Osteocyte (in vitro differentiated cells): ENCODE measurements at places on chromosomes 2 and 18. TPM values are rescaled to one million over a fixed set of nuclear protein-coding genes. Genes with fewer than 3 reads are reported as not detected.

GRCh38 chr2:150609831-150610582 lies 122.5 kb upstream of the RND3 start:
- no peaks in the 10 kb centered on the region for H3K36me3 ChIP-seq
- no peak for DNase-seq
- H3K4me1 ChIP-seq = peaks cover 56% of the 10 kb centered on the region
- H3K4me3 ChIP-seq = no peak overlapping the region
- H3K27ac ChIP-seq = peak overlapping the region; percentile 53

- no peak for DNase-seq
- H3K36me3 ChIP-seq = no peaks in the 10 kb centered on the region
- peaks cover 25% of the 10 kb centered on the region for H3K27me3 ChIP-seq
- peaks cover 5% of the 10 kb centered on the region for H3K4me1 ChIP-seq
- H3K4me3 ChIP-seq = no peak overlapping the region
Measured at GRCh38 chr2:26809876-26810577, 24.2 kb downstream of the CENPA start.

DNA sequence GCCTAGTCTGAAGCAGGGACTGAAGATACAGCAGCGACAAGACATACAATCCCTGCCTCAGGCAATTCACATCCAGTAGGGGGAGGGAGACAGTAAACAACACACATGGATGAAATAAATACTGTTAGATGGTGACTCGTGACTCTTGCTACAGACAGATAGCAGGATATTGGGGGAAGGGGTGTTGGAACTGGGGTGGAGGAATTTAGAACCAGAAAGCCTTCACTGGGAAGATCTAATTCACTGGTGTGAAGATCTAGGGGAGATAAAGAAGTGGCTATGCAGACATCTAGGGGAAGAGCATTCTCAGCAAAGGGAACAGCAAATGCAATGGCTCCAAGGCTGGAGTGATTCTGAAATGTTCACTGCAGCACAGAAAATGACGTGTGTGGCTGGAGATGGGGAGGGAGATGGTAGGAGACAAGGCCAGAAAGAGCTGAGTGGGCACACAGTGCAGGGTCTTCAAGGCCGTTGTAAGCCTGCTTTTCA lies 52.6 kb upstream of the TMEM163 start:
- H3K27me3 ChIP-seq = peaks cover 2% of the 10 kb centered on the region
- H3K27ac ChIP-seq = no peak overlapping the region
- no peak overlapping the region for H3K4me3 ChIP-seq
- H3K4me1 ChIP-seq = no peaks in the 10 kb centered on the region

GRCh38 chr2:141699573-141699972 lies 431.2 kb downstream of the LRP1B start:
- no peaks in the 10 kb centered on the region for H3K36me3 ChIP-seq
- no peaks in the 10 kb centered on the region for H3K27me3 ChIP-seq
- H3K27ac ChIP-seq = no peak overlapping the region
- H3K4me1 ChIP-seq = peaks cover 5% of the 10 kb centered on the region
- H3K4me3 ChIP-seq = no peak overlapping the region
- DNase-seq = no peak

- no peaks in the 10 kb centered on the region for H3K36me3 ChIP-seq
- no peak overlapping the region for H3K4me3 ChIP-seq
- H3K4me1 ChIP-seq = peaks cover 48% of the 10 kb centered on the region
- DNase-seq = no peak
- no peaks in the 10 kb centered on the region for H3K27me3 ChIP-seq
Measured at GRCh38 chr2:10387033-10387432, 61.1 kb downstream of the ODC1 start.

- DNase-seq = no peak
- H3K4me3 ChIP-seq = no peak overlapping the region
- H3K27me3 ChIP-seq = no peaks in the 10 kb centered on the region
- no peak overlapping the region for H3K27ac ChIP-seq
- peaks cover 41% of the 10 kb centered on the region for H3K36me3 ChIP-seq
Measured at GRCh38 chr2:187485523-187485922, 37.5 kb upstream of the CALCRL start.

- no peaks in the 10 kb centered on the region for H3K36me3 ChIP-seq
- no peak overlapping the region for H3K4me3 ChIP-seq
- H3K4me1 ChIP-seq = no peaks in the 10 kb centered on the region
- H3K27me3 ChIP-seq = no peaks in the 10 kb centered on the region
- no peak overlapping the region for H3K27ac ChIP-seq
Measured at GRCh38 chr2:160813506-160813858, 319.9 kb upstream of the RBMS1 start.

DNA sequence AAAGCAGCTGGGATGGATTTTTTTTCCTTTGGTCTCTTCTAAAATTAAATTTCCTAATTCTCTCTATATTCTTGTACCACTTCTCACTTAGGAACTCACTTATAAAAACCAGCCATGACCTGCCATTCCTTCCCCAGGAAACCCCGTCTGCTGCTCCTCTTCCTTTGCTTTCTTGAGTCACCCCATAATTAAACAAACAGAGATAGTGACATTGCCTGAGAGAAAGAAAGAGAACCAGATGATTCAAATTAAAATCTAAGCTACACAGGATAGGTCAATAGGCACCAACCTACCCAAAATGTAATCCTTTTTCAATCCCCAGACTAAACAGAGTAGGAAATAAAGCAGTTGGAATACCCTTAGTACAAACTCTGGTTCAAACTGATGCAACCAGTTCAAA lies 9.7 kb downstream of the STK39 start:
- no peaks in the 10 kb centered on the region for H3K36me3 ChIP-seq
- no peak overlapping the region for H3K4me3 ChIP-seq
- no peak for DNase-seq
- H3K27me3 ChIP-seq = no peaks in the 10 kb centered on the region
- H3K4me1 ChIP-seq = peaks cover 33% of the 10 kb centered on the region

DNA sequence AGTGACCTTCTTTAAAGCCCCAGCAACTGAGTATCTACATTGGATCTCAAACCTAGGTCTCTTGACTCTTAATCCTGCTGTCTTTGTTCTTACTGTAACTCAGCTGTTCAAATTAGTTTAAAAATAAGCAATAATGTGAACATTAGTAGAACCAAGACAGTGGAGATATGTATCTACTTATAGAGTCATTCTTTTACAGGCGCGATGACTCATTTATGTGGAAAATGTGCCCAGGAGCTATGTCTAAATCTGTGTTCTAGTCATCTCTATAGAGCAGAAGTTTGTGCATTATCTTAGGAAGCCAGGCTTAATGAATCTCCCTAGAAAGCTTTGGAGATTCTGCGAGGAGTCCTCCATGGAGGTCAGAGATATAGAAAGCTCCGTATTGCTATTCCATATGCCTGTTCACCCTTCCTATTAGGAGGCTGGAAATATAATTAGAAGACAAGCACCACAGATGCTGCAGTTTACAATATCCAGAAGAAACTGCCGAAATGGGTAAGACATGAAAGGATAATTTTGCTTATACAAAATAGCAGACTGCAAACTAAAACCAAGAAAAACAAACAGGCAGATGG lies 211.6 kb downstream of the TRIB2 start:
- DNase-seq = no peak
- peak overlapping the region; percentile 50 for H3K27ac ChIP-seq
- peaks cover 37% of the 10 kb centered on the region for H3K4me1 ChIP-seq

DNA sequence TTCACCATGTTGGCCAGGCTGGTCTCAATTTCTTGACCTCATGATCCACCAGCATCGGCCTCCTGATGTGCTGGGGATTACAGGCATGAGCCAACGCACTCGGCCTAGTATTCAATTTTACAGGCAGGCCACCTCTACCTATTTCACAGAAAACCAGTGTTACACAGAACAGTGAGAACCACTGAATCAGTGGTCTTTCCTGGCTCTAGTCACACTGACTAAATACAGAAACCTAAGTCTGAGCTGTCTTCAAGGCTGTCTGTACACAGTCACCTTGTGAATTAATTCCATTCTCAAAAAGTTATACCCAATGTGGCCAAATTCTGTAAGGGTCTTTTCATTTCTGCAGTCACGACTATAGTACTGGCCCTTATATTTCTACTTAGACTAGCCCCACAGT lies 3.5 kb downstream of the RNF149 start:
- H3K4me1 ChIP-seq = peaks cover 43% of the 10 kb centered on the region
- peaks cover 2% of the 10 kb centered on the region for H3K36me3 ChIP-seq
- no peaks in the 10 kb centered on the region for H3K27me3 ChIP-seq
- no peak overlapping the region for H3K4me3 ChIP-seq
- no peak for DNase-seq

DNA sequence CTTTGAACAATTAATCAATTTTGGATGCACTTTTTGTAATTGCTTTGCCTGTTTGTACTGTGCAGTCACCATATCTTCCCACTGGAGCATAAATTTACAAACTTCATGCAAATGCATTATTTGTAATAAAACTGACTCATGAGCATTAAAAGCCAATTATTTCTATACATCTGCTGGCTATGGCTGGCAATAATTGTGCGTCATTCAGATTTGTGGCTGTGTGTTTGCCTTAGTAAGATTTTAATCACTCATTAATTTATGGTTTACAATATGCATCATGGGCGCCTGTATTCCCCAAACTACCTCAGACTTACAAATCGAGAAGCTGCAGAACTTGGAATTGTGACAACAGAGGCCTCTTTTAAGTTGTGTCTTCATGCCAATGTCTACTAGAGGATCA lies 132.4 kb upstream of the TRIB2 start:
- H3K36me3 ChIP-seq = no peaks in the 10 kb centered on the region
- H3K27me3 ChIP-seq = no peaks in the 10 kb centered on the region
- DNase-seq = no peak
- no peak overlapping the region for H3K4me3 ChIP-seq
- H3K27ac ChIP-seq = no peak overlapping the region

DNA sequence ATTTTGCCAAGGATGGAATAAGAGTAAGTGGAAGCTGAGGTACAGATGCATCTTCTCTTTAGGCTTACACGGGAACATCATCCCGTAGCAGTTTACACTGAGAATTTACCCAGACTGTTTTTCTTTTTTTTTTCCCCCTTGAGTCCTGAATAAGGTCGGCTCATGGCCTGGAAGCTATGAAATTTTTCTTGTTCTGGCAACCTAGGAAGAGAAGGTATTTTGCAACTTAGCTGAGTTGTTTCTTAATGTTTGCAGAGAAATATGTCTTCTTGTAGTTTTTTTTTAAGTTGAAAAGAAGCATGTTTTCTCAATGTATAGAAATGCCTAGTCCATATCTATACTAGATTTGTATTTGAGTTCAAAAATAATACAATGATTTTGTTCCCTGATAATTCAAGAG lies 712.5 kb downstream of the TDRD15 start:
- H3K36me3 ChIP-seq = no peaks in the 10 kb centered on the region
- no peaks in the 10 kb centered on the region for H3K27me3 ChIP-seq
- no peak overlapping the region for H3K27ac ChIP-seq

DNA sequence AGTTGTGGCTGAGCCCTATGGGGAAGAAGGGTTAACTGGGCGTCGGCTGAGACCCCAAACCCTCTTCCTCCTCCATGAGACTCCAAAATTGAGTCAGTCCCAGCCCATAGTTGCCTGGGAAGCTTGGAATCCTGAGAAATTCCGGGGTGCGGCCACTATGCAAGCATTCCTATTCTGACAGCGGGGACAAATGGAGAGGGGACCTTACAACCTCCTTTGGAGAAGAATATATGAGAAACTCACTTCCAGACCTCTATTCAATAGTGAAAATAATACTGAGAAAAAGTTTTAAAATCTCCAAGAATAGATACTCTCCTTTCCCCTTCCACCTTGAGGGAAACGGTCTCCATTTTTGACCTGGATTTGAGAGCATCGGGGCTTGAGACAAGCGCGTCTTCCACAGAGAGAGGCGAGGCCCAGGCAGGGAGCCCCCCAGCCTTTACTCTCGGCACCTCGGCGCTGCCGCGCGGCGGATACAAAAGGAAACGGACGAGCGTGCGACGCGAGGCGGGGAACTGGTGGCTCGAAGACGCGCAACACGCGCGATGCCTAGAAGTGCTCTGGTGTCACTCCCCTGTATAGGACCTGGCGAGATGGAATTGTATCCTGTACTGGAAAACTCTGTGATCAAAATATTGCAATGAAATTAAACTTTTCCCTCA lies 11.1 kb downstream of the NR4A2 start:
- peaks cover 19% of the 10 kb centered on the region for H3K4me1 ChIP-seq
- no peaks in the 10 kb centered on the region for H3K36me3 ChIP-seq
- DNase-seq = no peak

DNA sequence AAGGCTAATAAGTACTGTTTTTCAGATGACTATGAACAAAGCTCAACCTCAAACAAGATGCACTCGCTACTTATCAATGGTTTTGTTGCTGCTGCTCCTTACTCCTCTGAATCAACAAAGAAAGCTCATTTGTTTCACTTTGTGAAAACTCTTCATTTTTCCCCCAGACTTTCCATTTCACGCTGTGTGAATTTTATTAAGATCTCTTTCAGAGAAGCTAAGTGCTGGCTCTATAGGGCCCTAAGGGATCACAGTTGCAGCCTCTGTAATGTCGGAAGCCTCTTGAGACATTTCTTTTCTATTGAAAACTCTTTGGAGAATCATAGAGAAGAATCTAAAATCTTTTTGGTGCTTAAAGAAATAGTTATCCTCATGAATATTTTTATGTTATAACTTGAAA lies 209.8 kb downstream of the CD226 start:
- no peak overlapping the region for H3K27ac ChIP-seq
- no peak for DNase-seq
- no peak overlapping the region for H3K4me3 ChIP-seq
- H3K36me3 ChIP-seq = peaks cover 2% of the 10 kb centered on the region

DNA sequence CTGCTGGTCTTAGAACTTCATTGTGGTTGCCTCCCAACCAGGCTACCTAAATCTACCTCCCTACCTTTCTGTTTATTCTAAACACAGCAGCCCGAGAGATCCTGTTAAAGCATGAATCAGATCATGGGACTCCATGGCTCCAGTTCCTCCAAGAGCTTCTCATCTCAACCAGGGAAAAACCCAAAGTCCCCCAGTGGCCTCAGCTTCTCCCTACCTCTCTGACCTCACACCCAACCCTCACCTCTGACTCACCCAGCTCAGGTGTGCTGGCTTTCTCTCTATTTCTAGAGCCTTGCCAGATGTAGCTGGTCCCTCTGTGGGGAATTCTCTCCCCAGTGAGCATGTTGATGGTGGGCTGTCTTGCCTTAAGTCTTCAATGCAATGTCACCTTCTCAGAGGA lies 93.8 kb upstream of the COPS8 start:
- H3K27ac ChIP-seq = no peak overlapping the region
- peaks cover 7% of the 10 kb centered on the region for H3K4me1 ChIP-seq
- H3K36me3 ChIP-seq = no peaks in the 10 kb centered on the region
- DNase-seq = no peak
- H3K27me3 ChIP-seq = peaks cover 62% of the 10 kb centered on the region
- H3K4me3 ChIP-seq = no peak overlapping the region

- H3K4me1 ChIP-seq = peaks cover 26% of the 10 kb centered on the region
- H3K4me3 ChIP-seq = peak overlapping the region; percentile 38
- H3K27ac ChIP-seq = peak overlapping the region; percentile 75
- DNase-seq = no peak
- no peaks in the 10 kb centered on the region for H3K27me3 ChIP-seq
Measured at GRCh38 chr2:201139836-201140604, 24.1 kb downstream of the CFLAR start.

GRCh38 chr2:40363631-40364030 lies 88.3 kb downstream of the SLC8A1 start:
- DNase-seq = no peak
- peaks cover 21% of the 10 kb centered on the region for H3K4me1 ChIP-seq
- peak overlapping the region; percentile 34 for H3K4me3 ChIP-seq
- H3K27ac ChIP-seq = peak overlapping the region; percentile 40
- no peaks in the 10 kb centered on the region for H3K36me3 ChIP-seq

GRCh38 chr2:232884001-232884421 lies 13.9 kb downstream of the SNORC start:
- H3K36me3 ChIP-seq = no peaks in the 10 kb centered on the region
- H3K27ac ChIP-seq = no peak overlapping the region

CDH2 gene
- total RNA-seq = 83.8 and 87.2 TPM in 2 replicates

KLHL41 gene
- 0.89 and 1.5 TPM in 2 replicates for total RNA-seq

FBXO15 gene
- 0.73 and 0.86 TPM in 2 replicates for total RNA-seq

ID2 gene
- 9.3 and 11.9 TPM in 2 replicates for total RNA-seq
